ENCODE measurements at places on chromosomes 2 and 18.

DNA sequence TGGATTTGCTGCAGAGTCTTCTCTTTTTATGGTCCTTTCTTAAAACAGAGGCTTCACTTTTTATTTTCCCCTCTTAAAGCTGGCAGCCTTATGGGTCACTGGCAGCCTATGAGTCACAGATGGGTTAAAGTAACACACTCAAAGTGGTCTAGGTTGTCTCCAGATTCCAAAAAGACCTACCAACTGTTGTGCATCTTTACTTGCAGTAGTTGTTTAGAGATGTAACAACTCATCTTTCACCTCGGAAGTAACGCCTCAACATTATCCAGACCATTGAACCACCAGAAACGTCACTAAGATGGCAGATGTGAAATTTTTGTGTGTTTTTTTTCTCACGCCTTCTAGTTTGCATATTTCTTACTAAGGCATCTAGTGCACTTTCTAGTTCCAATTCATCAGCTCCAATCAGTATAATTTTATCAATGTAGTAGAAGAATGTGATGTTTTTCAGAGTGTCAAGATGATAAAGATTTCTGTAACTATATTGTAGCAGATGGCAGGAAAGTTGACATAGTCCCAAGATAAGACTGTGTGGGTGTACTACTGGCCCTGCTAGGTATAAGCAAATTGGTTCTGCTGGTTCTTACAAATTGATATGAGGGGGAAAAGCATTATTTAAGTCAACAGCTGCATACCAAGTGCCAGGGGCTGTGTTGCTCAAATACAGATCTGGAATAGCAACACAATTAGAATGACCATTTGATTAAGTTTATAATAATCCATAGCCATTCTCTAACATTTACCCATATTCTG lies 9.6 kb upstream of the SEC11C start:
- DNase-seq = no peak

- peak; percentile 33 for DNase-seq
These were observed 167.1 kb downstream of the ZFP36L2 start for GRCh38 chr2:43059183-43059897.

- no peak for DNase-seq
These were observed 1963.3 kb upstream of the PIK3C3 start for GRCh38 chr18:39991696-39992265.

GRCh38 chr2:29485631-29486030 lies 370.4 kb downstream of the CLIP4 start:
- no peak for DNase-seq

GRCh38 chr2:273333-273732 lies 8.6 kb downstream of the ACP1 start:
- no peak for DNase-seq

GRCh38 chr2:191366199-191366598 lies 121.0 kb downstream of the MYO1B start:
- no peak for DNase-seq

DNA sequence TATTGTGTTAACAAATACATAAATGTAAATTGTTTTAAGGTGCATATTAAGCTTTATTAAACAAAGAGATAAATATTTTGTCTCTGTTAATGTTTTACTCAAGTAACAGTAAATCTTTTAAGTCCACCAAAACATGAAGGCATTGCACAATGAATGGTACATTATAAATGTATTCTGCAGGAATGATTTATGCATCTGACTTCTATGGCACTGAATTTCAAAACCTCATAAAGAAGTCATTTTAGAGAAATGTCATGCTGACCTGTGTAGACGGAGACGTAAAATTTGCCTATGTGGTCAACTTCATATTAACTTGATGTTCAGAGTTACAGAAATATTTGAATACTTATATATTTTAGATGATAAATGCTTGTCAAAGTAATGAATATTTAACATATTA lies 194.7 kb downstream of the BABAM2 start:
- no peak for DNase-seq

GRCh38 chr2:236093134-236093533 lies 75.1 kb downstream of the GBX2 start:
- DNase-seq = no peak

- DNase-seq = no peak
These were observed 58.8 kb downstream of the PARD3B start for GRCh38 chr2:204604061-204604460.

DNA sequence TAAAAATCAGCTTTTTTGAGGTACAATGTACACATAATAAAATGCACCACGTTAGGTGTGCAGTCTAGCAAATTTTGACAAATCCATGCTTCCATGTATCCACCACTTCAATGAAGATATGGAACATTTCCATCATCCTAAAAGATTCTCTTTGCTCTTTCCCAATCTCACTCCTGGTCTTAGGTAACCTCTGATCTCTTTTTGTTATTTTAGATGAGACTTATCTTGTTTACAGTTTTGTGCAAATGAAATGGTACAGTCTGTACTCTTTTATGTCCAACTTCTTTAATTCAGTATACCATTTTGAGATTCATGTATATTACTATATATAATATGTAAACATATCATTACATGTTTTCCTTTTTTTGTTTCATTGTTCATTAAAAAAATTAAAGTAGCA lies 16.3 kb upstream of the SERPINB5 start:
- DNase-seq = no peak

- no peak for DNase-seq
These were observed 171.0 kb downstream of the OSR1 start for GRCh38 chr2:19187323-19188020.

- DNase-seq = no peak
These were observed 51.9 kb upstream of the SLC38A11 start for GRCh38 chr2:165007161-165007744.

Data from T follicular helper cell (primary cell).